ENCODE measurements at places on chromosomes 3 and 15. TPM values are rescaled to one million over a fixed set of nuclear protein-coding genes. Genes with fewer than 3 reads are reported as not detected.

PLXNA1 gene
- total RNA-seq: 17.7 TPM

LRRC28 gene
- total RNA-seq: 17.2 TPM

LSAMP gene
- total RNA-seq: 3.7 TPM

CCDC13 gene
- not detected for total RNA-seq

ABCC5 gene
- total RNA-seq: 17.7 TPM

BFSP2 gene
- 2.1 TPM for total RNA-seq

SPINT1 gene
- under 0.01 TPM for total RNA-seq

UBA5 gene
- 21.9 TPM for total RNA-seq

TRAIP gene
- 2.6 TPM for total RNA-seq

GOLGA6L6 gene
- not detected for total RNA-seq

SV2B gene
- total RNA-seq: 1.6 TPM

NAALADL2 gene
- total RNA-seq: 17.7 TPM

IQCF5 gene
- not detected for total RNA-seq

CPN2 gene
- not detected for total RNA-seq

TERC gene
- total RNA-seq: 104 TPM

CCRL2 gene
- 1.6 TPM for total RNA-seq

ACP3 gene
- total RNA-seq: 0.52 TPM

CPNE4 gene
- not detected for total RNA-seq

TRH gene
- total RNA-seq: 0.52 TPM

Measured in skeletal muscle tissue (tissue), 5 donors.